ENCODE measurements at places on chromosomes 12 and 14.

DNA sequence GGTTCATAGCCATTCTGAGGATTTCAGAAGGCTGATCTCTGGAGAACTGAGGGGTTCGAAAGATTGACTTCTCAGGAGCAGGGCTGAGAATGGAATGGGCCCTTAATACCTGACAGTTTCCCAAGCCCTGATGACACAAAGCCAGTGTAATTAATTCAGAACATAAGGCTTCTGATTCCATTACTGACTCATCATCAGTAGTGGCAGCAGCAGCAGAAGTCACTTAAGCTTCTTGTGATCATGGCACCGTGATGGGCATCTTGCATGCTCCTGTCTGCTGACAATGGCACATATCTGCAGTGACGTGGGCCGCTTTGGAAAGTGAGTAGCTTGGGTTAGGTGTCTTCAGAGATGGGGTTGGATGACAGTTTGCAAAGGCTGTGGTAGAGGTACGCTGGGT, 38.2 kb upstream of the GSG1 start:
- H3K4me1 ChIP-seq = peaks cover 14% of the 10 kb centered on the region
- H3K27me3 ChIP-seq = peaks cover 10% of the 10 kb centered on the region
- no peak overlapping the region for H3K27ac ChIP-seq
- H3K4me3 ChIP-seq = no peak overlapping the region

DNA sequence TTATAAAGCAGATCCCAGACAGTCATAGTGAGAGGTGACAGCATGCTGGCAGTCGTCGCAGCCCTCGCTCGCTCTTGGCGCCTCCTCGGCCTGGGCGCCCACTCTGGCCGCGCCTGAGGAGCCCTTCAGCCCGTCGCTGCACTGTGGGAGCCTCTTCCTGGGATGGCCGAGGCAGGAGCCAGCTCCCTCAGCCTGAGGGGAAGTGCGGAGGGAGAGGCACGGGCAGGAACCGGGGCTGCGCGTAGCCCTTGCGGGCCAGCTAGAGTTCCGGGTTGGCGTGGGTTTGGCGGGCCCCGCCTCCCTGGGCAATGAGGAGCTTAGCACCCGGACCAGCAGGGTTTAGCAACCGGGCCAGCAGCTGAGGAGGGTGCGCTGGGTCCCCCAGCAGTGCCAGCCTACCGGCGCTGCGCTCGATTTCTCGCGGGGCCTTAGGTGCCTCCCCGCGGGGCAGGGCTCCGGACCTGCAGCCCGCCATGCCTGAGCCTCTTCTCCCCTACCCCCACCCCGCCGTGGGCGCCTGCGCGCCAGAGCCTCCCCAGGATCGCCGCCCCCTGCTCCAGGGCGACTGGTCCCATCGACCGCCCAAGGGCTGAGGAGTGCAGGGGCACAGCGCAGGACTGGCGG, 451.2 kb upstream of the DCN start:
- H3K27ac ChIP-seq = no peak overlapping the region
- H3K27me3 ChIP-seq = no peaks in the 10 kb centered on the region
- H3K4me1 ChIP-seq = peaks cover 5% of the 10 kb centered on the region
- no peaks in the 10 kb centered on the region for H3K36me3 ChIP-seq

DNA sequence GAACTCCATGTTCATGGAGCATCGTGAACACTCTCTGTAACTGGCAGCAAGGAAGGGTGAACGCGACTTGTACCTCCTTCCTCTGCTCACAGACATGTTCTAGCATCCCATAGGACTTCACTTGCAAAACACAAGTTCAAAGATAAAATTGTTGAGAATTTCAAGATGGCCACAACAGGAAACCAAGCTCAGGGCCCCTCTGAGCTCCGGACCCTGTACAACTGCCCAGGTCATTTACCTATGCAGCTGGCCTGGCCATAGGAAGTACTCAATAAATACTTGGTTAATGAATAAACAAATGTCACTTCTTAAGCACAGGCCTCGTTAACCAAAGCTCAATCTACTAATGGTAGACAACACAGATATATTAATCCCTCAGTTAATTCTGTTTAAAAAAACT, 11.7 kb upstream of the PPP4R4 start:
- H3K36me3 ChIP-seq = no peaks in the 10 kb centered on the region
- DNase-seq = no peak
- peaks cover 16% of the 10 kb centered on the region for H3K27me3 ChIP-seq
- no peak overlapping the region for H3K4me3 ChIP-seq
- no peak overlapping the region for H3K27ac ChIP-seq

DNA sequence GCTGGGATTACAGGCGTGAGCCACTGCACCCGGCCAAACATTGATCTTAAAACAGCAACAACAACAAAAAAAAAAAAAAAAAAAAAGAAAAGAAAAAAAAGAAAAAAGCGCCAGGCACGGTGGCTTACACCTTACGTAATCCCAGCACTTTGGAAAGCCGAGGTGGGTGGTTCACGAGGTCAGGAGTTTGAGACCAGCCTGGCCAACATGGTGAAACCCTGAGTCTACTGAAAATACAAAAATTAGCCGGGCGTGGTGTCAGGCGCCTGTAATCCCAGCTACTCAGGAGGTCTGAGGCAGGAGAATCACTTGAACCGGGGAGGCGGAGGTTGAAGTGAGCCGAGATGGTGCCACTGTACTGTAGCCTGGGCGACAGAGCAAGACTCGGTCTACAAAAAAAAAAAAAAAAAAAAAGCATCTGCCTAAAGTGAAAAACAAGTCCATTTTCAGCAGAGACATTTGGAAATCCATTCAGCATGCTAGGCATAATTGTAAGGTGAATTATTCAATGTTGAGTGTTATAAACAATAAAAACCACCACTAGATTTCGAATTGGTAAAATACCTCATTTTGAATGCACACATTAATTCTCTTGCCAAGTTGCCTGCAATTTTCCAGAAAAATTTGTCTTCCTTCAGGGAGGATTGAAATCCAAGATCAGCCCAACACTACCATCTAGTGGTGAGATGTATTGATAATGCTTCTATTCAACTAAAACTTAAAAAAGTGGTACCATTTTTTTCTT, 8.0 kb upstream of the CERS5 start:
- peaks cover 2% of the 10 kb centered on the region for H3K36me3 ChIP-seq
- H3K27ac ChIP-seq = no peak overlapping the region
- DNase-seq = no peak
- H3K27me3 ChIP-seq = no peaks in the 10 kb centered on the region
- H3K4me1 ChIP-seq = no peaks in the 10 kb centered on the region

- no peaks in the 10 kb centered on the region for H3K27me3 ChIP-seq
- H3K4me3 ChIP-seq = peak overlapping the region; percentile 93
- peak overlapping the region; percentile 99 for H3K27ac ChIP-seq
- no peaks in the 10 kb centered on the region for H3K36me3 ChIP-seq
- H3K4me1 ChIP-seq = peaks cover 5% of the 10 kb centered on the region
Measured at GRCh38 chr14:81170829-81171195, 49.9 kb downstream of the GTF2A1 start.

DNA sequence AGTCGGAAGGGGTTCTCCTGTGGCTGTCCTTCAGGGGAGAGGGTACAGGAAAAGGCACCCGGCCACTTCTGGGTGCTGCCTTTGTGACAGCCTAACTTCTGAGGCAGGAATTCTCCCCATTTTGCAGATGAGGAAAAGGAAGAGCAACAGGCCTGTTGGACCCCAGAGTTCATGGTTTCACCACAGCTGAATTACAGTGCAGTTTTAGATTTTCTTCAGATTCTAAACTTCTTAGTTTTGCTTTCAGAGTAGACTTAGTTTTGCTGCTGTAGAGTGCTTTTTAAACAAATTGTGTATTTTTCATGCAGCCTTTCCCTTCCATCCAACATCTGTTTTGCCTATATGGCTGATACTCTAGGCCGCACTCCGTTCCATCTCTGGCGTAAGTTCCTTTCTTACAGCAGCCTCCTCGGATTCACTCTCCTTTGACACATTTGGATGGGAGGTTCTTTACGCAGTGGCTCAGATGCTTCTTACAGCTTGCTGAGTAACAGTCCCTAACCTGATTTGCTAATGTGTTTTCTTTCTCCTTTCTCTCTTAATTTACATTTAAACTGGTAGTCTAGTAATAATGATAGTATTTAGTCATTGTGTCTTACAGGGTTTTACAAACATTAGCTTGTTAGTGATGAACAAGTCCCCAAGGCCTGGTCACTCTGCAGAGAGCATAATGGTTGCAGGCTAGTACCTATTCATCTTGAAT, 7.8 kb downstream of the TRAF3 start:
- peaks cover 2% of the 10 kb centered on the region for H3K36me3 ChIP-seq
- H3K4me3 ChIP-seq = no peak overlapping the region
- H3K4me1 ChIP-seq = peaks cover under 1% of the 10 kb centered on the region
- H3K27me3 ChIP-seq = no peaks in the 10 kb centered on the region

GRCh38 chr12:116222358-116222757, 55.1 kb downstream of the MED13L start:
- H3K4me1 ChIP-seq = peaks cover 19% of the 10 kb centered on the region
- H3K27me3 ChIP-seq = no peaks in the 10 kb centered on the region
- H3K36me3 ChIP-seq = peaks cover 1% of the 10 kb centered on the region
- H3K27ac ChIP-seq = no peak overlapping the region
- DNase-seq = no peak
- H3K4me3 ChIP-seq = no peak overlapping the region

GRCh38 chr12:4240161-4240783, 33.3 kb upstream of the CCND2 start:
- peaks cover 1% of the 10 kb centered on the region for H3K36me3 ChIP-seq
- no peak for DNase-seq
- H3K27ac ChIP-seq = no peak overlapping the region
- peaks cover 24% of the 10 kb centered on the region for H3K27me3 ChIP-seq
- peaks cover 4% of the 10 kb centered on the region for H3K4me1 ChIP-seq

- no peaks in the 10 kb centered on the region for H3K4me1 ChIP-seq
- no peak for DNase-seq
- H3K4me3 ChIP-seq = no peak overlapping the region
- H3K27ac ChIP-seq = no peak overlapping the region
- peaks cover 33% of the 10 kb centered on the region for H3K27me3 ChIP-seq
- H3K36me3 ChIP-seq = no peaks in the 10 kb centered on the region
Measured at GRCh38 chr12:5809586-5809985, 135.5 kb downstream of the ANO2 start.

DNA sequence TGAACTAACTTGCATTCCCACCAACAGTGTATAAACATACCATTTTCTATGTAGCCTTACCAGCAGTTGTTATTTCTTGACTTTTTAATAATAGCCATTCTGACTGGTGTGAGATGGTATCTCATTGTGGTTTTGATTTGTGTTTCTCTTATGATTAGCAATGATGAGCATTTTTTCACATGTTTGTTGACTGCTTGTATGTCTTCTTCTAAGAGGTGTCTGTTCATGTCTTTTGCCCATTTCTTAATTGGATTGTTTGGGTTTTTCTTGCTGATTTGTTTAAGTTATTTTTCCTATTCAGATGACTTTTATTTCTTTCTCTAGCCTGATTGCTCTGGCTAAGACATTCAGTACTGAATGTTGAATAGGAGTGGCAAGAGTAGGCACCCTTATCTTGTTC, 230.3 kb downstream of the DAD1 start:
- no peaks in the 10 kb centered on the region for H3K27me3 ChIP-seq
- DNase-seq = no peak

GRCh38 chr12:26195250-26195640, at the start of gene SSPN:
Gene SSPN, plus strand, starts transcription at chr12:26195573. Its CDS starts 100 bp downstream, at chr12:26195673.
- H3K4me1 ChIP-seq = peaks cover 6% of the 10 kb centered on the region
- peaks cover 55% of the 10 kb centered on the region for H3K27me3 ChIP-seq
- DNase-seq = peak; percentile 73
- peak within 1 kb of the TSS; percentile 90 for H3K4me3 ChIP-seq
- peak within 1 kb of the TSS; percentile 96 for H3K27ac ChIP-seq

DNA sequence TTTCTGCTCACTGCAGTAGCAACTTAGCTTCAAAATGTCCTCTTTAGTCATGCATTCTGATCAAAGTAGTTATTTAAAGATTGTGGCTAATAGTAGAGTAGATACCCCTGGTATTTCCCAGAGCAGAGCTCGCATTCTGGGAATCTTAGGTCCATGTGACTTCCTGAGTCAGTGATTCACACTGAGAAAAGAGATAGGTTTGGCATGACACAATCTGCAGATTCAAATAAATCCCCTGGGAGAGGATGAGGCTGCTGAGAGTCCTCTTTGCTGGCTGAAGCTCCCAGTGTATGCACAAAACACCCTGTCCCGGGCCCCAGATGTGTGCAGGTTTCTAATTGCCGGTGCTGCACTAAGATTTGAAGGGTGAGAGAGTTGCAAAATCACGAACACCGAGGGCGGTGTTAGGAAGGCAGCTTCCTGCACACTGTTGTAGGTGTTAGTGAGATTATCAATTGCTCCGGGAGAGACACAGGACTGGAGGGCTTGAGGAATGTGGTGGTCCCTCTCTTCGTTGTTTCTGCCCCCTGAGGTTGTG, 233.2 kb downstream of the NRXN3 start:
- no peak overlapping the region for H3K27ac ChIP-seq
- H3K4me1 ChIP-seq = no peaks in the 10 kb centered on the region
- no peak overlapping the region for H3K4me3 ChIP-seq
- H3K36me3 ChIP-seq = no peaks in the 10 kb centered on the region

- H3K4me3 ChIP-seq = no peak overlapping the region
- H3K27me3 ChIP-seq = no peaks in the 10 kb centered on the region
- peaks cover 3% of the 10 kb centered on the region for H3K36me3 ChIP-seq
- no peak for DNase-seq
- H3K4me1 ChIP-seq = no peaks in the 10 kb centered on the region
Measured at GRCh38 chr12:91094032-91094662, 17.1 kb downstream of the LUM start.

DNA sequence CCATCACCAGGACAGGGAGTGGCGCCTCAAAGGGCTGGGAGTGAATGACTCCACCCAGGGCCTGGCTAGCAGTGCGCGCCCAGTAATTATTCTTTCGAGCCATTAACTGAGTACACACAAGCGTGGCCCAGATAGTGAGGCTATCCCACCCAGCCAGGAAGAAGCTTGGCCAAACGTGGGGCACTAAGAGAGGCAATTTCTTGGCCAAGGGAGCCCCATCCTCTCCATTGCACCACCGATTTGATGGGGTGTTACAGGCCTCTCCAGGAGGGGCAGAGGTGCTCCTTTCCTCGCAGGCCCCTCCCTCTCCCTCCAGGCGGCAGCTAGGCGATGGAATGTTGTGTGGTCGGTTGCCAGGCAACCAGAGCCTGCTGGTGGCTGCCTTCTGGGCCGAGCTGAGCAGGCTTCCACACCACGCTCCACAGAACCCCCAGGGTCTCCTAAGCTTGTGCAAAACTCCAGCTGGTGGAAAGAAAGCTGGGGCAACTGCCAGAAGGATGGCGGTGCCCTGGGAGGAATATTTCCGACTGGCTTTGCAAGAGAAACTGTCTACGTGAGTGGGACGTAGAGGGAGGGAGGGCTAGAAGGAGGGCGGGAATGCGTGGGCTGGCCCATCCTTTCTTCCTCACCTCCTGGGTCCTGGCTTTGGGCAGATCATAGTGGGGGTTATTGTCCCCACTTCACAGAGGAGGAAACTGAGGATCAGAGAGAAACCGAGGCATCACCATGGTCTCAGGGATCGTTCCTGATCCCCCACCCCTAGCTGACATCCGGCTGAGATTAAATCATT, at the start of gene CFAP73:
Gene CFAP73, plus strand, starts transcription at position 364 of the 790 bp plus-strand sequence. Its CDS starts 134 bp downstream, at position 498.
- H3K27ac ChIP-seq = no peak within 1 kb of the TSS
- H3K4me1 ChIP-seq = peaks cover 8% of the 10 kb centered on the region
- DNase-seq = peak; percentile 64
- peaks cover 39% of the 10 kb centered on the region for H3K27me3 ChIP-seq

GRCh38 chr12:78183824-78184223, 353.1 kb downstream of the NAV3 start:
- H3K4me3 ChIP-seq = no peak overlapping the region
- H3K4me1 ChIP-seq = no peaks in the 10 kb centered on the region
- DNase-seq = no peak
- no peak overlapping the region for H3K27ac ChIP-seq
- no peaks in the 10 kb centered on the region for H3K36me3 ChIP-seq
- H3K27me3 ChIP-seq = no peaks in the 10 kb centered on the region

GRCh38 chr14:50225974-50226297, 5.4 kb downstream of the SOS2 start:
- H3K27ac ChIP-seq = no peak overlapping the region
- H3K27me3 ChIP-seq = no peaks in the 10 kb centered on the region
- no peak overlapping the region for H3K4me3 ChIP-seq
- peaks cover 33% of the 10 kb centered on the region for H3K4me1 ChIP-seq
- H3K36me3 ChIP-seq = peaks cover 16% of the 10 kb centered on the region

Measured in progenitor cell of endocrine pancreas (in vitro differentiated cells).